ENCODE measurements at places on chromosomes 1 and 21.
A peak's percentile ranks its signal among the peaks of the same experiment; 100 is the strongest.

DNA sequence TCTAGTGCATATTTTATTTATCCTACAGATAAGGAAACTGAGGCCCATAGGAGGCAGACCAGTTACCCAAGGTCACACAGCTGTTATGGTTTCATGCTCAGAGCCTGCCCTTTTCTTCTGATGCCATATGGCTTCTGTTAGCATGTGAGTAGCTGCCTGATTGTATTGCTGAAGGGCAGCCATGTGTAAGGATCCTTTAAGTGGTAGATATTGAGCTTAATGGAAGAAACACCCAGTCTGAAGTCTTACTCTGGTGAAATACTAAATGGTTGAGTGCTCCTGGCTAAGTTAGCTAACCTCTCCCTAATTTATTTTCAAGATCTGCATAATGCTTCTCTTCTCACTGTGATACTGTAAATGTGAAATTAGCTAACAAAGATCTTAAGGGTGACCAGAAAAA lies 30.9 kb downstream of the ADAMTS5 start:
- no peak for DNase-seq

- no peak for DNase-seq
Measured at GRCh38 chr1:1259540-1259939, 13.0 kb upstream of the C1QTNF12 start.

GRCh38 chr1:170114906-170115305 lies 30.9 kb upstream of the NTMT2 start:
- peak; percentile 40 for DNase-seq

- no peak for DNase-seq
Measured at GRCh38 chr1:158148468-158148867, 32.2 kb upstream of the CD1D start.

DNA sequence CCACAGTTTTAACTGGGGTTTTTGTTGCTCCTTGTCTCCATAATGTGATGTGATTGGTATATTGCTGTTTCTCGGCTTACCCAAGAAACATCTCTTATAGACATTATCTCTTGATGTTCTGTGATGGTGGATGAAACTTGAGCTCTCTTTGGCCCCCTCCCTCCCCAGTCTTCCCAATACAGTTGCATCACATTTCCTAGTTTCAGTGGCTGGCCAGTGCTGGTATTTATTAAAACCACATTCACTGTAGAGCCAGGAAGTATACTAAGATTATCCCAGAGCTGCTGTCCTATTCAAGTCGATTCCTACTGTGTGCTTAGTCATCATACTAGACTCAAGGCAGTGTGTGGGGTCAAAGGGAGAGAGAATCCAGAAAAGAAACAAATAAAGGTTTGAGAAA lies 244.4 kb downstream of the KAZN start:
- peak; percentile 73 for DNase-seq

- DNase-seq: no peak
Measured at GRCh38 chr1:209042413-209042812, 541.1 kb upstream of the CAMK1G start.

- DNase-seq: peak; percentile 29
Measured at GRCh38 chr1:53174971-53175913, 21.4 kb upstream of the CPT2 start.

- no peak for DNase-seq
Measured at GRCh38 chr21:31151156-31152045, 113.1 kb upstream of the KRTAP19-8 start.

DNA sequence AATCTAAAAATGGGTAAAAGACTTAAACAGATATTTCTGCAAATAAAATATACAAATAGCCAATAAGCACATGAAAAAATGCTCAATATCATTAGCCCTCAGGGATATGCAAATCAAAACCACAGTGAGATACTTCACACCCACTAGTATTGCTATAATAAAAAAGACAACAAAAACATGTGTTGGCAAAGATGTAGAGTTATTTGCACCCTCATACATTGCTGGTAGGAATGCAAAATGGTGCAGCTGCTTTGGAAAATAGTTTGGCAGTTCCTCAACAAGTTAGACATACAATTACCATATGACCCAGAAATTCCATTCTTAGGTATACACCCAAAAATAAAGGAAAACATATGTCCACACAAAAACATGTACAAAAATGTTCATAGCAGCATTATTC lies 30.2 kb downstream of the ZZZ3 start:
- no peak for DNase-seq

DNA sequence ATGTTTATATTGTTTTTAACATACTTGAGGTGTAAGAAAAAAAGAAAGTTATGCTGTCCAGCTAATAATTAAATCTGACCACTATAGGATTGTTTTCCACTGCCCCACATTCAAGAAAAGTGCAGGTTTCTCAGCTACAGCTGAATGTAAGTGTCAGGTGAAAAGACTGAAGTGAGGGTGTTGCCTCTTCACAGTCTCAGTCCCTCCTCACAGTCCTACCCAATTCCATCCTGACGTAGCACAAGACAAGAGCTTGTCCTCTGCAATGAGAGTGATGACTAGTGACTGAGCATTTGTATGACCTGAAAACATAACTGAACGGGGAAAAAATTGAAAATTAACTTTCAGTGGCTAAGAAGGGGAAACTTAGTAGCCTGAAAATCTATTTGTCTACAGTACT lies 1039.5 kb downstream of the ADGRL2 start:
- no peak for DNase-seq

- DNase-seq: no peak
Measured at GRCh38 chr1:180946056-180946455, 33.4 kb downstream of the KIAA1614 start.

DNA sequence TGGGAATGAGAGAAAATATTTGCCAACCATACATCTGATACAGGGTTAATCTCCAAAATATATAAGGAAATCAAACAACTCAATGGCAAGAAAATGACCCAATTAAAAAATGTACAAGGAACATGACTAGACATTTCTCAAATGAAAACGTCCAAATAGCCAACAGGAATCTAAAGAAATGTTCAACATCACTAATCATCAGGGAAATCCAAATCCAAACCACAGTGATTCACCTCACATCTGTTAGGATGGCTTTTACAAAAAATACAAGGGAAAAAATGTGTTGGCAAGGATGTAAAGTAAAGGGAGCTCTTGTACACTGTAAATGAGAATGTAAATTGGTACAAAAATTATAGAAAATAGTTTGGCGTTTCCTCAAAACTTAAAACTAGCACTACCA lies 54.7 kb upstream of the ZRANB2 start:
- peak; percentile 40 for DNase-seq

DNA sequence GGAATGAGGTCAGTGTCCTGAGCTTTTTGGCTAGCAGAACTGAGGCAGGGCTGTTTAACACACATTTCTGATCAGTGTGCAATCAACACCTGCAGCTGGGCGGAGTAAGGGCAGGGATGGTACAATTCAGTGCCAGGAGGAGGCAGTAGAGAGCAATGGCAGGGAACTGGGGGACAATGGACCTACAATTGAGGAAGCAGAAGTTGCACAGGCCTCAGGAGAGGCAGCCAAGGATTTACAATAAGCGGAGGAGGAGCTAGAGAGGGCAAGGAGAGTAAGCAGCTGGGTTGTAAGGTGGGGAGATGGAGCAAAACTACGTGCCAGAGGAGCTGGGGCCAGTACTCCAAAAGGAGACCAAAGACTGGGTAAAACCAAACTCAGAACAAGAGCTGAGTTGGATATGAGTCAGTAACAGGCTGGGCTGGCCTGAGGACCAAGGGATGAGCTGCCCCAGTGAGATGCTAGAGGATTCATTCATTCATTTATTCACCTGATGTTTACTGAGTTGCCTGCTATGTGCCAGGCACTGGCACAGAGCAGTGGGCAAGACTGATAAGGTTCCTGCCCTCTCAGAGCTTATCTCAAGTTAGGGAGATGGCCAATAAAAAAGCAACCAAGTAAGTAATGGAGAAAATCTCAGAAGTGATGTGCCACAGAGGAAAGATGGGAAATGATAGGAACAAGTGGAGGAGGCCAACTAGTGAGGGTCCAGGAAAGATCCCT lies 10.4 kb upstream of the GALE start:
- DNase-seq: no peak

DNA sequence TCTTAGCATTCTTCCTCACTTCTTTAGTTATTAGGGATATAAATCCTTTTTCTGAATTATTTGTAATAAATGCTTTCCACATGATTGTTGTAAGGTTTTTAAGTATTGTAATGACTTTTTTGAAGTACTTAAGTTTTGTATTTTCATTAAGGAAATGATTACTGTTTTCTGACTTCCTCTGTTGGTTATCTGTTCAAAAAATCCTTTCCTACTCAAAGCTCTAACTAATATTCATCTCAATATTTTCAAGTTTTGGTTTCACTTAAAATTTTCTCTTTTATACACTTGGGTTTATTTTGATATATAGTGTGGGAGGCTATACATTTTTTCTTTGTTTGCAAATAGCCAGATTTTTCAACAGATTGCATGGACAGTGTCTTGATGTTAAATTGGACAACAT lies 59.9 kb upstream of the NHLH2 start:
- DNase-seq: no peak

GRCh38 chr1:214425101-214425500 lies 126.3 kb downstream of the PTPN14 start:
- no peak for DNase-seq

- DNase-seq: peak; percentile 37
Measured at GRCh38 chr21:39384674-39385298, 35.9 kb upstream of the HMGN1 start.

DNA sequence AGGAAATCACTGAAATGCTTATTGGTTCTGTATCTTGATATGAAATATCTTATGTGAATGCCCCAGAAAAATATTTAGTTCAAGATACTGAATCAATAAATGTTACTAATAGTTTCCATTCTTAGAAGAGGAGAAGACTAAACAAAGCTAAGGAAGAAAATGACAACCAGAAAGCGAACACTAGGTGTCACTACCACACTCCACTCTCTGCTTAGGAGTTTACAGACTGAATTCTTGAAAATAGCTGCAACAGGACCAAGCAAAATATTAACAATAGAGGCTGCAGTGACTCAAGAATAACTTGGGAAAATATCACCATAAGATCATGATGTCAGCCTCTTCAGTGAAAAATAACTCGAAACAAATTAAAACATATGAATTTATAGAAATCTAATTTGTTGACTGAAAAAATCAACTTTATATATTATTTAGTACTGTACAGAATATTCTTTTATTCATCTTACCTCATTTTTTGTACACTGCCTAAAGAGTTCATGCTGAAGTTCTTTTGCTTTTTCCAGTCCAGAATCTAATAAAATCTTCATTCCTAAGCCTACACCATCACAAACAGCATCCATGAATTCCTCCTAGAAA lies 61.6 kb downstream of the KIF14 start:
- DNase-seq: peak; percentile 66

- DNase-seq: no peak
Measured at GRCh38 chr1:55535724-55536544, 320.8 kb upstream of the USP24 start.

- no peak for DNase-seq
Measured at GRCh38 chr1:111232134-111232533, 4.6 kb downstream of the CHI3L2 start.

GRCh38 chr1:59803458-59804038 lies 11.2 kb upstream of the HOOK1 start:
- no peak for DNase-seq

GRCh38 chr1:22789356-22789994 lies 78.8 kb downstream of the EPHB2 start:
- DNase-seq: peak; percentile 45

GRCh38 chr1:108113496-108113895 lies 86.6 kb downstream of the SLC25A24 start:
- DNase-seq: no peak

DNA sequence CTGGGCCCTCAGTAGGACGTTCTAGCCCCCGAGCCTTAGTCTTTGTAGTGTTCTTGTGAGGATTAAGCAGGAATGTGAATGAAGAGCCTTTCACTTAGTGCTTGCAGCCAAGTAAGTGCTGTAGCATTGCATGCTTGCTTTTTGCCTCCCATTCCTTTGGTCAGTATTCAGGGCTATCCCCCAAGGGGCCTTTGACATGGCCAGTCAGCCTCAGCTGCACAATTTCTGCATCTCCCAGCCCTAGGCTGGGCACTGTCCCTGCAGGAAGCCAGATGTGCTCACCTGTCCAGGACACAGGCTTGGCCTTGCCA lies 30.5 kb downstream of the SOX13 start:
- no peak for DNase-seq

- peak; percentile 23 for DNase-seq
Measured at GRCh38 chr1:233025157-233025556, 74.7 kb downstream of the NTPCR start.

GRCh38 chr1:91708691-91709090 lies 177.3 kb downstream of the TGFBR3 start:
- no peak for DNase-seq

DNA sequence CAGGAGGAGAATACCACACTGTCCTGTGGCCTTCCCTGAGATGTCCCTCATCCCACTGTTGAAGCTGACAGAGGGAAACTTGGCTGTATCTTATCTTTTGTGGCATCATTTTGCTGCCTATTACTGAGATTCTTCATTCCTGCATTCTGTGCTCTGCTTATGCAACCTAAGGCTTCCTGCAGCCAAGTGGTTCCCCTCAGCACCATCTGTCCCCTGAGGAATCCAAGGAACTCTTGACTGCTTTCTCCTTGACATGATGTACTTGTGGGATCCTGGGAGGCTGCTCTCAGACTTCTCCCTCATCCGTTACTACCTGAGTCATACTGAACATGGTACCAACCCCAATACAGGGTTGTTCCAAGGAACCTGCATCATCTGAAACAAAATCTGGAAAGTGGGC lies 21.1 kb upstream of the RIMKLA start:
- DNase-seq: no peak

GRCh38 chr1:206890125-206891060 lies 6.8 kb upstream of the IL24 start:
- DNase-seq: peak; percentile 35

DNA sequence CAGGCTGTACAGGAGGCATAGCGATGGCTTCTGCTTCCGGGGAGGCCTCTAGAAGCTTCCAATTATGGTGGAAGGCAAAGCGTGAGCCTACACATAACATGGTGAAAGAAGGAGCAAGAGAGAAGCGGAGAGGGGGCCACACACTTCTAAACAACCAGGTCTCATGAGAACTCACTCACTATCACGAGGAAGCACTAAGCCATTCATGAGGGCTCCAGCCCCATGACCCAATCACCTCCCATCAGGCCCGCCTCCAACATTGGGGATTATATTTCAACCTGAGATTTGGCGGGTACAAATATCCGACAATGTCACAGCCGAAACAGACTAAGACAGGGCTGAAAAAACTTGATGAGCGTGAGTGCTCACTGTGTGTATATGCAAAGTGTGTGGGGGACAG lies 89.3 kb upstream of the CNIH3 start:
- no peak for DNase-seq
